Epithelial cell of prostate (primary cell): ENCODE measurements at places on chromosomes 5 and 9.
A peak's percentile ranks its signal among the peaks of the same experiment; 100 is the strongest.

DNA sequence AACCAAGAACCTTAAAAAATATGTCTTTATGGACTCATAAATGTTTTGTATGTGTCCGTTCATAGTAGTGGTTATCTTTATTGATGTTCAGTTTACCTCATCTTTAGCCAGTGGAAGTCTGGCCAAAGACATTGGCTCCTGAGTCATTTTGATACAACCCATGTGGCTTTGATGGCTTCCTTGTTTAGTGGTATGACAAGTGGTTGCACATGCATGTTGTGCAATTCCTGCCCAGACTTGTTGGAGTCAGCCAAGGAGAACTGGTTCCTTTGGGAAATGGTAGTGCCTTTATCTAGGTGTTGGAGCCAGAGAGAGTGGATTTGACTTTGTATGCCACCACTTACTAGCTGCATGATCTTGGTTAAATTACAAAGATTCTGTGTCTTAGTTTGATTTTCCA lies 94.3 kb downstream of the RPS23 start:
- DNase-seq: peak; percentile 93

DNA sequence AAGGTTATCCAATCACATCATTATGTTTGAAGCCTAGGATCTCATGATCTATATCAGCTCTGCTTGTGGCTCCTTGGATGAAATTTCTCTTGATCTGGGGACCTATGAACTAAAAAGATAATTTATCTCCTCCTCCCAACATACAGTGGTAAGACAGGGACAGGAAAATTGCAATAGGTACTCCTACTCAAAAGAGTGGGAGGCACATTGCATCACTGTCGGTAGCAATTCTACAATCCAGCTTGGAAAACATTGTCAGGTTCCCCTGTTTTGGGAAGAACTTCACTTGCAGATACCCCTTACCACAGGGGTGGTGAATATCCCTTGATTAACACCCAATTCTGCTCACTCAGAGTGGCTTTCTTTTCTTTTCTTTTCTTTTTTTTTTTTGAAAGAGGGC lies 107.7 kb downstream of the HSPA4 start:
- no peak for DNase-seq

GRCh38 chr9:8033794-8034193 lies 234.2 kb upstream of the DMAC1 start:
- DNase-seq: no peak

- DNase-seq: no peak
These were observed 426.3 kb upstream of the FAM174A start for GRCh38 chr5:100108883-100109282.

- DNase-seq: no peak
These were observed 354.1 kb upstream of the SLC30A5 start for GRCh38 chr5:68739752-68740151.

- DNase-seq: no peak
These were observed 18.9 kb downstream of the PFDN1 start for GRCh38 chr5:140284013-140284412.

DNA sequence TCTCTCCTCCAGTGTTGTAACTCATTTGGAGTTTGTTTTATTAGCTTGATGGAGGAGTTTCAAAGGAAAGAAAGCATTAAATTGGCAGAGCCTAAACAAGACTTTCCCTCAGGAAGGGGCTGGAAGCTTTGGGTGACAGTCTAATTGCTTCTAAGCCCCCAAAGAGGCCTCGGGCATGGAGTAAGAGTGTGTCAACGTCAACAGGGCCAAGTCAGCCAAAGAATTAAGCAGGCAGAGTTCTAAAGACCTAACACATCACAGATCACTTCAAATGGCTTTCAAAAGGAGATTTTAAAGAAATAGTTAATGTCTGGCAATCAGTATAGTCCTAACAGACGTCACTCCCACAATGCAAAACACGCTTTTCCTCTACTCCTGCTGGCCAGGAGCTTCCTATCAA lies 234.5 kb downstream of the EFNA5 start:
- DNase-seq: no peak

DNA sequence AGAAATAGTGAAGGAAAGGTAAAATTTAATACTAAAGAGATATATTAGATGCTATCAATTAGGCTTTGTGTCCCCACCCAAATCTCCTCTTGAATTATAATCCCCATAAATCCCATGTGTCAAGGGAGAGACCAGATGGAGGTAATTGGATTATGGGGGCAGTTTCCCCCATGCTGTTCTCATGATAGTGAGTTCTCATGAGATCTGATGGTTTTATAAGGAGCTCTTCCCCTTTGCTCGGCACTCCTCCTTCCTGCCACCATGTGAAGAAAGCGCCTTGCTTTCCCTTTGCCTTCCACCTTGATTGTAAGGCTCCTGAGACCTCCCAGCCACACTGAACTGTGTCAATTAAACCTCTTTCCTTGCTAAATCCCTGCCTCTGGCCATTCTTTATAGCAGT lies 697.0 kb upstream of the RGMB start:
- DNase-seq: no peak

DNA sequence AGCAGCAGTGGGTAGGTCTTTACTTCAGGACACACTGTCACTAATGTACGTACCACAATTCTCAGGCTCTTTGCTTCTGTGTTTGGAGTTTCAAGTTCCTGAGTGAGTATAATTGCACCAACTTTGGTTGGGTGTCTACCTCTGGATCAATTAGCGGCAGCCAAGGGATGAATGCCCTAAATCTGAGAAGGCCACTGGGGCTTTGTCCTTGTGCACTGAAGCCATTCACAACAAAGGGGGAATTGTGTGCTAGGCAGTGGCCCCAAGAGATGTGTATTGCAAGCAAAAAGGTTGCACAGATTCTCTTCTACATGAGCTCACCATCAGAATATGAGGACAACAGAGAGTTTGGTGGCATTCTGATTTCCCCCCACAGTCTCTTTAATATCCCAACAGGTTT lies 3.9 kb upstream of the PHF24 start:
- DNase-seq: no peak

DNA sequence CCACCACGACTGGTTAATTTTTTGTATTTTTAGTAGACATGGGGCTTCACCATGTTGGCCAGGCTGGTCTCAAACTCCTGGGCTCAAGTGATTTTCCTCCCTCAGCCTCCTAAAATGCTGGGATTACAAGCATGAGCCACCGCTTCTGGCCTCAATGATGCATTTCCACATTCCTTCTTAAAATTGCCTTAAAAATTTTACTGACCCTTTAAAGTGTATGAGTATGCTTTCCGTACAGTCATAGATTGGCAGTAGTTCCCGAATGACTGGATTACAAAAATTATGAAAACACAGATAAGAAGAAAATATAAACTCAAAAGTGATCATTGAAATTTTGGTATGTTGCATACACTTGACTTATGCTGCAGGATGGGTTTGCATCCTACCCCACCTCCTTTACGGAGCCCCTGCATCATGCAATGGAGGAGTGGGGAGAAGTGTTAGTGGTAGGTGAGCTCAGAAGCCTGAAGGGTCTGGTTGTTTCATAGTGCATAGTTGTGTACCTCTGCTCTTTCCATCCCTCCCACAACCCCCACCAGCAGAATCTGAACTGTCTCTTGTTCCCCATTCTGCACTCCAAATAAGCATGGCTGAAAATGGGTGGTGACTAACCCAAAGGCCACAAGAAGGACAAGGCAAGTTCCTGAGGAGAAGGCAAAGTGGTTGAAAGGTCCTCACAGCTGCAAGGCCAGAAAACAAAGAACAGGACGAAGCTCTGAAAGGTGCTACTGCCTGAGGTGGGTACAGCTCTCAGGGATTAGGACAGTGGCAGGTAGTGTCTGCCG lies 26.8 kb downstream of the ANKRD55 start:
- no peak for DNase-seq
